ENCODE measurements at places on chromosomes 5 and 9.
A peak's percentile ranks its signal among the peaks of the same experiment; 100 is the strongest.

GRCh38 chr5:145619806-145620310, 215.3 kb downstream of the PRELID2 start:
- DNase-seq: no peak

GRCh38 chr5:143243103-143243502, 160.4 kb downstream of the NR3C1 start:
- no peak for DNase-seq

DNA sequence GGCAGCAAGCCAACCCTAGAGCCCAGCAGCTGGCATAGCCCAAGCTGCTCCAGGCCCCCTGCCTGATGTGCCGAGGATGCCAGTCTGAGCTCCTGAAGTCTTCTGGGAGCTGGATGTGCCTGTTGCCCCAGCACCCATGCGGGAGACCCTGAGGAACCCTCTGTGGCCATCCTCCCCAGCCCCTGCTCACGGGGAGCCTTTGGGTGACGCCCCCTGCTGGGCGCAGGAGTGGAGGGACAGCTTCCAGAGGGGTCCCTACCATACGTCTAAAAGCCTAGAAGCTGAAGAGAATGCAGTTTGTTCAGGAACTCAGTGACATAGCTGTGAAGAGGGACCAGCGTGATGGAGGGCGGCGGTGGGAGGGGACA, 33.1 kb upstream of the MVB12B start:
- DNase-seq: no peak

DNA sequence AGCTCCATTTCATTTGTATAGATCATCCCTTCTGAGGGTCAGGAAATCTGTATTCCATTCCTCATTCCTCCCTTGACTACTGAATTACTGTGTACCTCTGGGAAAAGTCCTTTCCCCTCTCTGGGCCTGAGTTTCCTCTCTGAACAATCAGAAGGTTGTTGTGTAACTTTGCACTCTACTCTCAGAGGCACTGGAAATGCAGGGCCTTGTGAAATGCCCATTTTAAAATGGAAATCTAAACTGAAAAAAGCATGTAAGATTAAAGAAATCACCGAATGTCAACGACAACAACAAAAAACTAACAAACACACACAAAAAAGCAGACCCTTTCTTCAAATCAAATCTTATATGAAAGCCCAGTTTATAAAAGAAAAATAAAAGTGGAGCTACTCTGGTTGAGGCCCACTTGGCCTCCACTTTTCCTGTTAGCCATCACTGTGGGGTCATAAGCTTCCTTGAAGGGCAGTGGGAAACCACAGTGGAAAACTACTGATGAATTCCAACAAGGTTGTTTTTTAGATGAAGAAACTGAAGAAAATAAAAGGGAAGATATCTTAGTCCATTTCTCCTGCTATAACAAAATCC, 21.6 kb upstream of the GRPEL2 start:
- DNase-seq: no peak

- DNase-seq: no peak
Measured at GRCh38 chr9:84652496-84653120, 16.9 kb upstream of the NTRK2 start.

DNA sequence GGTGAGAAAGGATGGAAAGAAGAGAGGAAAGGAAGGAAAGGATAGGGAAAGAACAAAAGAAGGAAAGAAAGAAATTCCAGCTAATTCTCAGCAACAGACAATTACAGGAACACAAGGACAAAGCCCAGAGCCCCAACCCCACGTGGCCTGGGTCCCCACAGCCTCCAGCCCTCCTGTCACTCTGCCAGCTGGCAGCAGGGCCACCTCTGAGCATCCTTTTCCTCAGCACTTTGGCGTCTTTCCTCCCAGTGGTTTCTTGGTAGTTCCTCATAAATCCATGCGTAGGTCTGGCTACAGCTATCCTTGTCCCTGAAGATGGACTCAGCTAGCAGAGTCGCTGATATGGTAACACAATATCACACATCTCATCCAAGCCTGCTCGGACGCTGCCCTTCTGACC, 28.3 kb downstream of the ADAMTS2 start:
- no peak for DNase-seq

DNA sequence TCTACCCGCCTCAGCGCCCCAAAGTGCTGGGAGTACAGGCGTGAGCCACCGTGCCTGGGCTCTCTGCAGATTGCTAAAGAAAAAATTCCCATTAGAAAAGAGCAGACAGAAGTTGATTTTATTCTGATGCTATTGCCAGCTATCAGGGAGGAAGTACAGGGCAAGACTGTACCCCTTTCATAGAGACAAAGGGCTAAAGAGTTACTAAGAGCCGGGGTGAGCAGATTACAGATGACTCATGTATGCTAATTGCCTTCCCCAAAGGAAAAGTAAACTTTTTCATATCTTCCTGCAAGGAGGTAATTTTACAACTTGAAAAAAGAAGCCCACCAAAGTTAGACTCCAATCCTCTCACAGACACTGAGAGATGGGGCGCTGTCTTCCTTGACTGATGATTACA, 42.3 kb upstream of the MCTP1 start:
- peak; percentile 28 for DNase-seq

DNA sequence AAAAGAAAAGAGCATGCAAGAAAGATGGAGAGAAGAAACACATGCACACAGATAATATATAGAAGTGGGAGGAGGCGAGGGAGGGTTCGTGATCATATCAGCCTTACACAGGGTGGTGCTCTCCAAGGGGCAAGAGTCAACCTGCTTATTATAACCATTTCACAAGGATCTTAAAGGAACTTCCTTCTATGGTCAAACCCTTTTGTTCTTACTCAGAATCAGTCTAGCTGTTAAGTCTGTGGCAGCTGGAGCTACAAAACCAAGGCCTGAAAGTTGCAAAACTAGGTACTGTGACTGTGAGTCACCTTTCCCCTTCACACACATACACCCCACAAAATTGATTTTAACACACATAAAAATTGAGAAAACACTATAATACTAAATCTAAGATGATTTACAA, 18.5 kb upstream of the ERMP1 start:
- peak; percentile 14 for DNase-seq

DNA sequence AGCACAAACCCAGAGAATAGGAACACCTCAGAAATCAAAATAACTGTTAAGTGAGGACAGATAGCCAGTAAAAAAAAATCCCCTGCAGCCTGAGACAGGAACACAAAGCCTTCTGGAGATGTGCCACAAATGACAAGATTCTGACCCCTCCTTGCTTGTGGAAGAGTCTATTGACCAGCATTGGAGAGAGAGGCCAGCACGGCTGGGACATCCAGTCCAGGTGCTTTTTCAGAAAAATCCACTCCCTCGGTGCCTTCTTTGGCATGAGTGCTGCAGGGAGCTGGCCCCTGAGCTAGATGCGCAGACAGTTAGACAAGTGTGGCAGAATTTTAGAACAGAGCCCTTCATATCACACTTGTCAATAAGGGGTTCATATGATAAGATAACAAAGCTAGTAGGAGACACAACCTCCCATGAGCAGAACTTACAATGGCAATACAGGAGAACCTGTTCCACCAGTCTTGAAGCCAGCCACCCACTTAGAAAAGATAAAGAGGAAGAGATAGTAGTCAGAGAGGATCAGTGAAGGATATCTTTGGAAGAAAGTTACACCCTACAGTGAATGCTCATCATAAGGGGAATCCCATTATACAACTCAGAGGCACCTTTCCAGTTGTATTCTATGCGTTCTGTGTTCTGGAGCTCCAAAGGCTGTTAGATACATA, 298.4 kb downstream of the TLE1 start:
- no peak for DNase-seq

GRCh38 chr5:107555425-107556090, 115.2 kb downstream of the EFNA5 start:
- no peak for DNase-seq

DNA sequence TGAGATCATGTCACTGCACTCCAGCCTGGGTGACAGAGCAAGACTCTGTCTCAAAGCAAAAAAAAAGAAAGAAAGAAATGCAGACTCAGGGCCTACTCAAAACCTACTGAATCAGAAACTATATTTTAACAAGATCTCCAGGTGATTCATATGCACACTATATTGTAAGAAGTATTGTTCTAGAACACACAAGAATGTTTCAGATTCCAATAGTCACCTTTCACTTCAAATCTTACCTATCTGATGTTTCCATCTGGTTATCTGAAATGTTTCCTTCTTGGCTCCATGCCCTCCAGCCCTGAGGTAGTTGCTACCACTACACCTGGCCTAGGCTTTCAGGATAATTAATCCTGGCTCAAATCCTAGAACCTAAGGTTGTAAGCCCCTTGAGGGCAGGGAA, 36.8 kb upstream of the SNX2 start:
- DNase-seq: peak; percentile 11

GRCh38 chr5:168274406-168274805, 17.0 kb upstream of the WWC1 start:
- no peak for DNase-seq

DNA sequence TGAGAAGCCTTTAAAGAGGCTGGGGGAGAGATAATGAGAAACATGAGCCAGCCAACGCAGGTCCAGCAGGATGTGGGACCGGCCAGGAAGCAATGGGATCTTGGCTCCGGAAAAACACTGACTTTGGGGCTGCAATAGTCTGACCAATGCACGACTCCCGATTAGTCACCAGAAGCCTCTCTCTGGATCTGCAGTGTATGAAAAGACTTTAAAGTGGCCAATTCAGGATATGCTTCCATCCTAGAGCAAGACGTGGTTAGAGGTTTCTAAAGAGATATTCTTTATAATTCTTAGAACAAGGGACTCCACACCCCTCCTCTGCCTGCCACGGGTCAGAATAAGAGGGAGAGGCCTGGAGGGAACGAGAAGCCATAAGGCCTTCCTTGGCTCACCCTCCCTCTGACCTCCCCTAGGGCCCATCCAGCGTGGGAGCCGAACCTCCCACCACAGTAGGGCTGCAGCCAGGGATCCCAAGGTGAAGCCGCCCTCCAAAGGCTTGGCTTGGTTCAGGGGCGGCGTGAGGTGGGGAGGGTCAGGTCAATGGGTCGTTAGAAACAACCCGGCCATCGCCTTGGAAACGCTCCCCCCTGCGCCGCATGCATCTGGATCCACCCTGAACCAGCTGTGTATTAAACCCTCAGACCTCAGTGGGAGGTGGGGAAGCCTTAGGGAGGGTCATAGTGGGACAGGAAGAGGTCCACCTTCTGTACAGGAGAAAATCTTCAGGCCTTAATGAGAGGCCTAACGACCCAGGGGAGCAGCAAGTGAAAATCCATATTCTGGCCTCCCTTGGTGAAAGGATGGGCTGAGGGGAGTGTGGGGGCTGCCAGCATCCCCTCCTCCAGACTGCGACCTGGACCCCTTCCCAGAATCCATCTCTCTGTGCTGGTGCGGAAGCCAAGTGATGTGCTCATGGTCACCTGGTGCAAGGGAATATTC, 11.1 kb downstream of the FGF1 start:
- DNase-seq: no peak

DNA sequence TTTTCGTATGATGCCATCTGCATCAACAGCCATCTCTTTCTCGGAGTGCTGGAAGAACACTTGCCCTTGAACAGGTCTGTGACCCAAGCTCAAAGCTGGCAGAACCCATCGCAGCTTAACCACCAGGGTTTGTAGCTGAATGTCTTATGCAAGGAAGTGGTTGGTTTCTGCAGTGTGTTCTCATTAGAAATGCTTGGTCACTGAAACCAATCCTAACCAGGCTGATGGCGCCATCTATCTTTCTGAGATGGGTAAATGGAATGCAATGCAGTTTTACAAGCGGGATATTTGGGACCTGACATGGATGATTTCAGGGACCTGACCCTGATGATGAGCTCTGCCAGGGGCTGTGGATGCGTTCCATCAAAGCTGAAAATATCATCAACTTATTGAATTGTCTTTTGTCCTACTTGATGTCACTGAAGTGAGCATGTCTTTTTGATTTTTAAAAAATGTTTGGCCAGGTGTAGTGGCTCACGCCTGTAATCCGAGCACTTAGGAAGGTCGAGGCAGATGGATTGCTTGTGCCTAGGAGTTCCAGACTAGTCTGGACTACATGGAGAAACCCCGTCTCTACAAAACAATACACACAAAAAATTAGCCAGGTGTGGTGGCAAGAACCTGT, 28.7 kb downstream of the DMRT3 start:
- peak; percentile 28 for DNase-seq

DNA sequence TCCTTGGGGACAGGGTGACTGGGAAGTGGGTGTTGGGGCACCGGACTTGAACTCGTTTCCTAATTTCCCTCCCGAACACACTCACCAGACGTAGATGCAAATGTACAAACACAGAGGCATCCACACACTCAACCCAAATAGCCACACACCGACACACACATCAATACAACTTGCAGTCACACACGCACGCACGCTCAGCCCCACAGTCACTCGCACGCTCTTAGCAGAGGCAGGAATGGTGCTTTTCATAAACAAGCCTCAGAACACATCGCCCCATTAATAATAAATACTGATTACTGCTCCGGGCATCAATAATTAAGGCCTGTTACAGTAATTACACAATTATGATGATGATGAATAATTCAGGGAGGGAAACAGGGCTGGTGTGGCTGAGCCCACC, 5.7 kb downstream of the BARHL1 start:
- DNase-seq: no peak

- no peak for DNase-seq
Measured at GRCh38 chr9:134103391-134103998, 32.4 kb upstream of the WDR5 start.

DNA sequence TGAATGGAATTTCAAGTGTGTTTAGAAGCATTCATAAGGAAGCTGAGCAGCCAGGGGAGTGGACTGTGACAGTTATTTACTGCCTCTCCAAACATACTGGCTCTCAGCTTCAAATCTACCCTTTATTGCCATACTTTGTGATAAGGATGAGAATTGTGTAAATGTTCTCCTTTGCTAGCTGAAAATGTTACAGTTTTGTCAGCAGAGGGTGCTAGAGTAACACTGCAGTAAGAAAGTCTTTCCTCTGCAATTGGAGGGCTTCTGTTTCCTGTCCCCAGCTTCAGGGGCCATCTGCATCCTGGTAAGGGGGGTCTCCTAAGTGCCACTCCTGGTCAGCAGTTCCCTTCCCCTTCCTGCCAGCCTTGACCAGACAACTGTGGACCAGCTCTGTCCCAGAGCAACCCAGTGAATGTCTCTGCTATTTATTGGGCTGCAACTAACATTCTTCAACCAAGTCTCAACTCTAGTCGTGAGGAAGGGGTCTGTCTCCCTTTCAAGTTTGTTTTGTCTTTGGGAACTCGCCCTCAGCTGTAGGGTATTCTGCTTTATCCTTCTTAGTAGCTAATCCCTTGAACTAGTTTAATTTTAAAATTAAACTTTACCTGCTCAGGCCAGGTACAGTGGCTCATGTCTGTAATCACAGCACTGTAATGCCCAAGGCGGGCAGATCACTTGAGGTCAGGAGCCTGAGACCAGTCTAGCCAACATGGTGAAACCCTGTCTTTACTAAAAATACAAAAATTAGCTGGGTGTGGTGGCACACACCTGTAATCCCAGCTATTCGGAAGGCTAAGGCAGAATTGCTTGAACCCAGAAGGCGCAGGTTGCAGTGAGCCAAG, 45.3 kb downstream of the RAPGEF6 start:
- DNase-seq: peak; percentile 30

- no peak for DNase-seq
Measured at GRCh38 chr5:4876804-4877203, 263.3 kb upstream of the ADAMTS16 start.

Measured in Calu3 (cell line).